Activated T-helper 1 cell treated with anti-CD3 and anti-CD28 coated beads, Interleukin-12 subunit alpha, Interleukin-12 subunit beta, Interleukin-2, Interleukin-4 antibody, amounts not matched to agents 30 ng/mL and 10 ng/mL and 1 ng/mL, durations not matched to agents 14 hours and 24 hours and 36 hours (primary cell): ENCODE measurements at places on chromosomes 3 and 15. TPM values are rescaled to one million over a fixed set of nuclear protein-coding genes. Genes with fewer than 3 reads are reported as not detected.

The GNAT1 gene
- total RNA-seq: not detected in 2 replicates

The CPA3 gene
- not detected in 2 replicates for total RNA-seq

The TGM5 gene
- not detected in 2 replicates for total RNA-seq

The CHRNA7 gene
- not detected in 2 replicates for total RNA-seq

The ZNF501 gene
- 1.5 and 1.6 TPM in 2 replicates for total RNA-seq

The GATA2 gene
- total RNA-seq: 0.18 and 0.22 TPM in 2 replicates

The NANOGP8 gene
- total RNA-seq: not detected in 2 replicates

The EPHA6 gene
- total RNA-seq: not detected in 2 replicates

The PLS1 gene
- 4.4 and 4.8 TPM in 2 replicates for total RNA-seq

The KIF15 gene
- 23.2 and 25.5 TPM in 2 replicates for total RNA-seq
